ENCODE measurements at places on chromosomes 12 and 14.

DNA sequence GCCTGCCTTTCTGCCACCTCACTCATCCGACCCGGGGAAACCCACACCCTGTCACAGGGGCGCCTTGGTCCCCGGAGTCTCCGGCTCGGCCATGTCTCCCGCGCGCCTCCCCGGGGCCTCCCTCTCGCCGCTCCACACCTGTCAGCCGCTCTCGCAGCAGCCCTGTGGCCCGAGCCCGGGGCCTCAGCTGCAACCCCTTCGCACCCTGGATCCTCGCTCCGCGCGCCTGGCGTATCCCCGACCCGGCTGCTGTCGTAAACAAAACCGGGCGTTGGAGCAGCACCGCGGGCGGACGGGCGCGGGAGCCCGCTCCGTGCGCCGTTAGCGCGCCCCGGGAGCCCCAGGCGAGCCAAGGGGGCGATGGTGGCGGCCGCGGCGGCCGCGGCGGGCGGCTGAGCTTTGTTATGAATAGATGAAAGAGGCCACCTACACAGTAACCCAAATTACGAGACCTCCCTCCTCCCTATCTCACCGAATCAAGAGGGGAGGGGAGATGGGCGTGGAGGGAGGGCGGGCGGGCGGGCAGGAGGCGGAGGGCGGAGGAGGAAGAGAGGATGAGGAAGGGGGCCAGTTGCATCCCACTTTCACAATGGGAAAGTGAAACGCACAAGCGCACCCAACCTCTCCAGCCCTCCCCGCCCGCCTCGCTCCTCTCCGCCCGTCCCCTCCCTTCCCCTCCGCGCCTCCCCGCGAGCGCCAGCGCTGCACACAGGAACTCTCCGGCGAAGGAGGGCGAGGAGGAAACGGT lies at the start of gene PLXNC1:
Gene PLXNC1 (plus strand): TSS at position 587 of the 748 bp plus-strand sequence. CDS start 395 bp downstream, outside the sequence.
- DNase-seq = peak; percentile 20

GRCh38 chr12:92472201-92472600 lies 230.6 kb upstream of the PLEKHG7 start:
- no peak for DNase-seq

DNA sequence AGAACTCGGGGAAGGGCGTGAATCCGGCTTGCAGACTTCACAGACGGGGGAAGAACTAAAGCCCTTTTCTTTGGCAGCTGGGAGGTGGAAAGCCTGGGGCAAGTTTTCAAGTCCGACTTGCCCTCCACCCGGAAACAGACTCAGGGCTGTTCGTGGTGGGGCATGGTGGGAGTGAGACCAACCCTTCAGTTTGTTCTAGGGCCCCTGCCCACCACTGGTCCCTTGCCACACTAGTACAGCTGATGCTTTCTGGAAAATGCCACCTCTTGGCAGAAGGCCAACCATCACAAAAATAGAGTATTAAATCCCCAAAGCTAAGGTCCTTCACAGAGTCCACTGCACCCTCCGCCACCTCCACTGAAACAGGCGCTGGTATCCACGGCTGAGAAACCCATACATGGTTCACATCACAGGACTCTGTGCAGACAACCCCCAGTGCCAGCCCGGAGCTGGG lies 50.4 kb upstream of the DDX11 start:
- peak; percentile 27 for DNase-seq

DNA sequence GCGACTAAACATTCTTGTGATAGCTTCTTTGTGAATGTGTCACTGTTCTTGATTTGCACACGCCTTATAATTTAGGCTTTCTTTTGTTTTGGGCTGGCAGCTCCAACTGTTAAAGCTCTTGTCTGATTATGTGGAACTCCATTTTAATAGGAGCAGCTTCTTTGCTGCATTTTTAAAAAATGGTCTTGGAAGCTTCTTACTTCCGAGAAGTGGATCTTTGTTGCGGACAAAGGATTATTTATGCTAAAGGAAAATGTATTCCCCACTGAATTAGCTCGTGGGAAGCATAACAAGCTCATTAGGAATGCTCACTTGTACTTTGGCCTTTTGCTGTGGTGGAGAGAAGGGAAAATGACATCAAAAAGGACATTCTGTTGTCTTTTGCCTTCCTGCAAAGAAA lies 20.0 kb downstream of the GAS2L3 start:
- DNase-seq = no peak

DNA sequence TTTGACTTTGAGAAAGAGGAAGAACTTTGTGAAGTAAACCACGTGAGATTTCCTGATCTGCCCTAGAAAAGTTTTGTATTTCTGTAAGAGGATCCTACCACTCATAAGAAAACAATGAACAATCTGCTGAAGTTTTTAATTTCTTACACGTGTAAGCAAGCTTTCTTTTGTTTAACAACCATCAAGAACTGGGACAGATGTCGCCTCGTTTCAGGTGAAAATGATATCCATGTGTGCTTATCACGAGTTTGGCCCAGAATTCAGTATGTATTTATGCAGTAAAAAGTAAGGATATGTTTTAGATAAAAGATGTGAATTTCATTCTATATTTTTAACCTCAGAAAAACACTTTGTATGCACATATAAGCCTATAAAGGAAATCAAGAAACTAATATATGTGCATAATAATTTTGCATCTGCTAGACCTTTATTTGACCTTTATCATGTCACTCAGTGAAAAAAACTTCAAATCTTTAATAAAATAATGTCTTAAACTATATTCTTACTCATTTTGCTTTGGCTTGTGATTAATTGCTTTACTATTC lies 56.9 kb upstream of the DHRS4 start:
- DNase-seq = no peak

DNA sequence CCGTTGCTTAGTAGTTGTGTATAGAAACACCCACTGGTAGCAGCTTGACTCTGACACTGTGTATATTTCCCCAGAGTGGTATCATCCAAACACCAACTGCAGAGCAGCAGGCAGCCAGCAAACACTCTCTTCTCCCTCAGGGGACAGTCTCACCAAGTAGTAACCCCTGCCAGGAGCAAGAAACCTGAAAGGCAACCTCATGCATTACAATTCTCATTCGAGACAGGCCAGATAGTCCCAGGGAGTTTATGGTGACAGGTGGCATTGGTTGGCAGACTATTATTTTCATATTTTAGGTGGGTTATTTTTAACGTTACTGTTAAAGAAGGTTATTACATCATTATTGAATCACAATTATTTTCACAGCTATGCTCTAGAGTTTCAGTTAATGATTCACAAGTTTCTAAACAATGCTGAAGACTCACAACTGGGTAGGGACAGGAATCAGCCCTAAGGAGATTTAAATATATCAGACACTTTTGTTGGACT lies 222.8 kb downstream of the EGLN3 start:
- DNase-seq = peak; percentile 40

DNA sequence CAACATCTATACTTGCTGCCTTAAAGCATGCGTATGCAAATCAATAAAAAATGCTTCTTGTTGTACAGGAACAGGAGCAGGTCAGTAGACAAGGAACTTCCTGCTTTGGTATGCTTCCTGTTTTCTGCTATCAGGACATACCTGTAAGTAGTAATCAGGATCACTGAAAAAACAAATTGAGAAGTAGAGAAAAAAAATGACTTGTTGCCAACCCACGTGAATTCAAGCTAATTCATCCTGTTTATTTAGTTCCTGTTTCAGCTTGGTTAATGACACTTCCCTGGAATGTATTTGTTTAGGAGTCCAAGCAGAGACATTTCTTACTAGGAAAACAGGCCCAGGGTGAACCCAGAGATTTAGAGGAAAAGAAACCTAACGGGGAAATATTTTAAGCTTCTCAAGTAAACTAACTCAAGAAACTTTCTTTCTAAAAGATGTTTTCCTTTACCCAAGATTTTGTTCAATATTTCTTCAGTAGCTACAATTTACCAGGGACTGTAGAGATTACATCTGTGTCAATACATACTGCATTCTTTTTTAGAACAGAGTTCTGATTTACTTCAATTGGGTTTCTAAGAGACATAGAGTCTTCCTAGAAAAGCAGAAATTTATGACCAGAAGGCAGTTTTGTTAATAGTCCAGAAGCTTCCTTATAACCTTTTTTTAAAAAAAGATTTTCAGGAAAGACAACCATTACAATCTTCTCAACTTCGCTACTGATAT lies 124.2 kb downstream of the PAWR start:
- DNase-seq = no peak

- DNase-seq = no peak
These were observed 127.1 kb downstream of the GTF2A1 start for GRCh38 chr14:81093651-81094050.

GRCh38 chr12:54579696-54580333 lies 8.6 kb downstream of the PPP1R1A start:
- peak; percentile 94 for DNase-seq

DNA sequence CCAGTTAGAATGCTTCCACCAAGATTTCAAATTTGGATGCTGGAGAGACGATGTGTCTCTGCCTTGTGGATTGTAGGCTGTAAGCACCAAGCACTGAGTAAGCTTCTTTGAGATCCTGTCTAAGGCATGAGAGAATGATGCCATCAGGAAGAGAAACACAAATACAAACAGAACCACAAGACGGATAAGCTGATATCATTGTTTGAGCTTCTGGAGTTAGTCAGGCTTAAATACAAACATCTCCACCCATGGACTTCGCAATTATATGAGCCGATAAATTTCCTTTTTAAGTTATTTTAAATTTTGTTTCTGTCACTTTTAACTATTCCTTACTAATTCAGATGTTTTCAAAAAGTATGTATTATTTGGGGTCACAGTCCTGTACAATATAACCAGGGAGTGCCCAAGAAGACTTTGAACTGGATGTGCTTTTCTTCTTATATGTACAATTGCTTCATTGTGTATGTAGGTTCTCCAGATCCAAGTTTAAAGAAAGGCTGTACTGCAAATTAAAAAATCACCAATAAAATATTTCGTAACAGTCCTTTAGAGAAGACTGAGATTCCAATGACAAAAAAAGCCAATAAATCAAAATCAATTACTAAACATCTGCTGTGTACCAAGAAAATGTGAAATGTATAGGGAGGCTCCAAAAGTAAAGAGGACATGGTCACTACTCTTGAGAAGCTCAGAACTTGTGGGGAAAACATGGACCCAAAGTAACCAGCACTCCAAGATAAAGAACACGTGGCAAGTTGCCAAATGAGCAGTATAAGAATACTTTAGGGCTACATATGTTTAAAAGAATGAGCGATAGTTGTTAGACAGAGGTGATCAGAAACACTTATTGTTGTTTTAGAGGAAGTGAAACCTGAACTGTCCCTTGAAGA lies 274.1 kb downstream of the ADAMTS20 start:
- DNase-seq = no peak

- peak; percentile 86 for DNase-seq
These were observed 1.3 kb upstream of the NCOR2 start for GRCh38 chr12:124568431-124569374.

GRCh38 chr12:130194154-130194553 lies 31.9 kb downstream of the FZD10 start:
- DNase-seq = no peak

- no peak for DNase-seq
These were observed 22.9 kb upstream of the TCL1B start for GRCh38 chr14:95663226-95663797.

GRCh38 chr12:127620735-127621355 lies 646.1 kb upstream of the TMEM132C start:
- DNase-seq = no peak

GRCh38 chr12:11922361-11922760 lies 148.4 kb upstream of the BCL2L14 start:
- peak; percentile 2 for DNase-seq

DNA sequence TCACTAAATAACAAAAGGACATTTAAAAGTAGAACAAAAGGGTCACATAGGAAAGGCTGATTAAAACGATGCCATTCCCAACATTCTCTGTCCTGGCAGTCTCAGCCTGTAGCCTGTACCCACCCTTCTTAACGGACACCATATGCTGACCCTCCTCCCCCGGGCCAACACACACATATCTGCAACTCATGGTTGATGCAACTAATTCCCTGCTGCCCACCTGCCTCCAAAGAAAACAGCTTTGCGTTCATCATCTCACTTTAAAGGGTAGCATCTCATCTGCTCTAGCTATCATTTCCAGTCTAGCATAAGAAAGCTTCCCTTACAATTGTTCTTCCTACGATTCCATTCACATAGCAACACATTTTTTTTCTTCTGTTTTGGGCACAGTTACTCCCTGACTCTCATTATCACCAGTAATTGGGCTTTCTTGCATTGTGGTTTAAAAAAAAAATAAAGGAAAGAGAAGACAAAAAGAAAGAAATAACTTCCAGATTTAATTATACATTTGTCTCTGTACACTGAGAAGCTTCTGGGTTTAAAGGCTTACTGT lies 92.9 kb downstream of the KCNC2 start:
- no peak for DNase-seq

- DNase-seq = no peak
These were observed 12.4 kb upstream of the CCDC91 start for GRCh38 chr12:28177905-28178304.

DNA sequence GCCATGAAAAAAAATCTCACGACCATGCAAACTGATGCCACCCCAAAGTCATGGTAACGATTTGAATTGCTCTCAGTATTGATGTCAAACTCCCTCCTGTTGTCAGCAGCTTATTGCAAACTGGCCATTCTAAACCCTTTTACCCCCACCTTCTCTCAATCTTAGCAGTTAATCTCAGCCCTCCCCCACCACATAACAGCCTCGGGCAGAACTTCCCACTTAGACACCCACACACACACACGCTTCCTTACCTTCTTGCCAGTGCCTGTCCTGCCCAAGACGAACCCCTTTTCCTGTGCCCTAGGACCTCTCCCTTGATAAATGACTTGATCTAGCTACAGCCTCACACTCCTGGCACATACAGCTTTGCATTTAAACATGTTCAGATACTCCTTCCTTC lies 56.6 kb downstream of the GPATCH2L start:
- peak; percentile 16 for DNase-seq

DNA sequence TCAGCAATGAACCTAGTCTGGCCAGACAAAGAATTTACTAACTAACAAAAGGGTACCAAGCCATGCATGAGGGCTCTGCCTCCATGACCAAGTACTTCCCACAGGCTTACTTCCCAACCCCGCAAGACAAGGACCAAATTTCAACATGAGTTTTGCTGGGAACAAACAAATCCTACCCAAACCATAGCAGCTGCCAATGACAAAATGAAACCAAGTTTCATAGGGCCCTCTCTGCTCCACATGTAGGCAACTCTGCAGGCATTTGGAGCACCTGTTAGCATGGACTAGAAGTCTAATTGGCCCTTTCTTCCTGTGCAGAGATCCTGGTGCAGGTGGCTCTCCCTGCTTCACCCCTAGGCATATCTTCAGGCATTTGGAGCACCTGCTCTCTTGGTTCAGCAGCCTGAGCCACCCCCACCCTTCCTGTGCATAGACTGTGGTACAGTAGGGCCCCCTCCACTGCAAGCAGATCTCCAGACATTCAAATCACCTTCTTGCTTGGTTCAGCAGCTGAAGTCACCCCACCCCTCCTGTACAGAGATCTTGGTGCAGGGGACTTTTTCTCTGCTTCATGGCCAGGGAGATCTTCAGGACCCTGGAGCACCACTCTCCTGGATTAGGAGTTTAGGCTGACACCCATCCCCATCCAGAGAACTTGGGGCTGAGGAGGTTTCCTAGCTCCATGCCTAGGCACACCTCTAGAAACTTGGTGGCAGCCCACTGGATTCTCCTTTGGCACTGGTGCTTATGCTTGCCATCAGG lies 308.7 kb downstream of the RPAP3 start:
- DNase-seq = no peak

- DNase-seq = no peak
These were observed 162.4 kb downstream of the AKAP6 start for GRCh38 chr14:32491416-32492016.

- no peak for DNase-seq
These were observed 94.7 kb downstream of the PRKAB1 start for GRCh38 chr12:119762619-119763018.

- DNase-seq = no peak
These were observed 48.4 kb downstream of the ESRRB start for GRCh38 chr14:76424359-76424758.

GRCh38 chr14:81625343-81625742 lies 91.7 kb upstream of the SEL1L start:
- no peak for DNase-seq
